ENCODE measurements at places on chromosomes 2 and 18.
A peak's percentile ranks its signal among the peaks of the same experiment; 100 is the strongest.

GRCh38 chr2:20762945-20763683 lies 59.8 kb downstream of the LDAH start:
- no peak for DNase-seq

DNA sequence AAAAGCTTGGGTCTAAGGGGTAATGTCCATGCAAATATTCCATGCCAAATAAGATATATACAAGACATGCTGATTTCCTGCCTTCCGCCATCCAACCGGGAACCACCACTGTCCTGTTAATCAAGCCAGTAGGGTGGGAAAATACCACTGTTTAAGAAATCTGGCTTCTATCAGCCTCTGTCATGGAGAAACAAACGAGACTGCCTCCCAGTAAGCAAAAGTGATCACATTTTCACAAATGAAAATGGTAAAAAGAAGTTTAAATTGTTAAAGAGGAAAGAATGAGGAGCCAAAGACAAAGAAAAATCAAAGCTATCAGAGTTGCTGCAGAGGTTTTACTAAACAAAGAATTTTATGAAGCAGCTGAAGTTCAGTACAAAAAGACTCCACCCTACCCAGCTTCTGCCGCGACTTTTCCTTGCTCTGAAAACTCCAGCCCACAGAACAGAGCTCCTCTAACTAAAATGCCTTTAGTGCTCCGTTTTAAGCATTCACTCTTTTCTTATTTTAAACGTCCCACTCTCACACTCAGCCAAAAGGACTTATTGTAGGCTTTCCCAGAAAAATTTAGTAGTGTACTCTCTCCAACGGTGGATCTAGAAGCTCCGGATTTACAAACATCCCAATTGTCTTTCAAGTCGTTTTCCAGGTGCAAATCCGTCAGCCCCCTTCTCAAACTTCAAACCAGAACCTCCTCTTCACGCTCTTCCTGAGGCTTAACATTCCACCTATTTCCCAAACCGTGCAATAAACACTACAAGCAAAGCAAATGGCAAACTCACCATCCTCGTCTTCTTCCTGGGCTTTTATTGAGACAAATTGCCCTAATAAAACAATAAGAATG lies 613 bp downstream of the COL5A2 start:
- DNase-seq = peak; percentile 60

- no peak for DNase-seq
Observed at GRCh38 chr2:218679119-218679518, 7.2 kb downstream of the STK36 start.

- DNase-seq = no peak
Observed at GRCh38 chr2:240127191-240127750, 8.8 kb downstream of the COPS9 start.

GRCh38 chr2:179265082-179265510 lies 464 bp upstream of the SESTD1 start:
- DNase-seq = no peak

DNA sequence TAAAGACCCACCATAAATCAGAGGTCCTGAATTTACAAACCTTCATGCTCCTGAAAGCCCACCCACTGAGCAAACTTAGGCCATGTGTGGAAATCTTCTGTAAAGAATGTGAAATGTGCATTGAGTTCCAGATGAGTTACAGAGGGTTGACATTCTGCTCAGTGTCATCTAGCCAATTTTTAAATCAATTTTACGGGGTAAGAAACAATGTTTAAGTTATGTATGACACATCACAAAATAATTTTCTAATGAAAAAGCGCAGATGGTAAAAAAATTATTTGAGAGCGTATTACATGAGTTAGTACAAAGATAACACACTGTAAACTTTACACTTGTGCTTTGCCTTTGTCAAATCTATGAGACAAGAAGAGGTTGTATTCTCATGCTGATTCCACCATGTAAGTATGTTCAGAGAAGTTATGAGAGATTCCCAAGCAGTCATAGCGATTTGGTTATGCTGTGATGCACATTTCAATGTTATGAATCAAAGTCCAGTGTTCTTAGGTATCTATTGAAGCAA lies 446.3 kb downstream of the ADCYAP1 start:
- no peak for DNase-seq

GRCh38 chr2:118657466-118657865 lies 190.0 kb downstream of the EN1 start:
- no peak for DNase-seq

DNA sequence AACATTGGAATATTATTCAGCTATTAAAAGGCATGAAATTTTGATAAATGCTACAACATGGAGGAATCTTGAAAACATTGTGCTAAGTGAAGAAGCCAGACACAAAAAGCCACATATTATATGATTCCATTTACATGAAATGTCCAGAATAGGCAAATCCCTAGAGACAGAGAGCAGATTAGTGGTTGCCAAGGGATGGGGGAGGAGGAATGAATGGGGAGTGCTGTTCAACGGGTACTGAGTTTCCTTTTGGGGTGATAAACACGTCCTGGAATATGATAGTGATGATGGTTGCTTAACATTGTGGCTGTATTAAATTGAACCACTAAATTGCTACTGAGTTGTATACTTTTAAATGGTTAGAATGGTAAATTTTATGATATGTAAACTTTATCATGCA lies 8.9 kb upstream of the TWSG1 start:
- no peak for DNase-seq

GRCh38 chr18:13159579-13159978 lies 59.0 kb upstream of the LDLRAD4 start:
- DNase-seq = no peak

- DNase-seq = no peak
Observed at GRCh38 chr2:13110825-13111224, 394.1 kb downstream of the TRIB2 start.

GRCh38 chr2:105779394-105779793 lies 34.7 kb downstream of the NCK2 start:
- DNase-seq = peak; percentile 17

DNA sequence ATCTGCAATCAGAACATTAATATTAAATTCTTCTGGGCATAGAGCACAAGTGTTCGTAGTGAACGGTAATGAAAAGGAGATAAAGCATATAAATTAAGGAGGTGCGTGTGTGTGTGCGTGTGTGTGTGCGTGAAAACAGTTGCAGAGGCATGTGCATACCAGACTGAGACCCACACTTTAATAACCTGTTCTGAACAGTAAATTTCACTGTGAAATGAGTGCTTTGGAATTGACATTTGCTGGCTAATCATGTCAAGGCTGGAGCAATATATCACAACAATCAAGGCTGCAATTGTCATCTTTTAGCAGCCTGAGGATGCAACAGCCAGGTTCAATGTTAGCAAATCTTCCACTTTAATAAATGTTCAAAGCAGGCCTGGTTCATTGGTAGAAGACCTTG lies 57.9 kb downstream of the DCDC2C start:
- no peak for DNase-seq

DNA sequence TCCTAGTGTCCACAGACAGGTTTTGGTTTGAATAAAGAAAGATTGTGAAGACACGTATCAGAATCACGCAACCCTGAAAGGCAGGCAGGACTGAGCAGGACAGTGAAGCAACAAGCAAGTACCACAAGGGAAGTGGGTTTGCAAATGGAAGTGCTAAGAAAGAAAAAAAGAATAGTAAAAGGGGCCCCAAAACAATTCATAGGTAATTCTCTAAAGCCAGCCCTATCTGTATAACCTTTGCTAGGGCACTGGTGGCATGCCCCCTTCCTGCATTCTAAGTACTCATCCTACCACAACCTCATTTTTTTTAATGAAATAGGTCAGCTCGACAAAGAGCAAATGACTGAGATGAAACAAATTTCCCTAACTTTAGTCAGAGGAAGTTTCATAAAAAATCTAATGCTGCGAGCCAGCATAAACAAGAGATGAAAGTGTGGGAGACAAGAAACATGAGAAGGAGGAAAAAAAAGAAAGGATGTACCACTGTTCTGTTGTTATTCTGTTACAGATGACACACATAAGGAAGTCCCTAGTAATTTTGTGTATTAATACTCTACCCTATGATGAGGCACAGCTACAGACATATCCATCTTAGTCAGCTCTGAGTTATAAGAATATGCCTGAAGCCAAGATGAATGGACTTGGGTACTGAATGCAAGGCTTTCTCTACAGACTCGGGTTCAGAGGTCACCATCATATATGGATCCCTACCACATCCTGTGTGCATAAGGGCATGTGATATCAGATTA lies 32.2 kb downstream of the IKZF2 start:
- DNase-seq = no peak

- no peak for DNase-seq
Observed at GRCh38 chr2:62956651-62957050, 94.0 kb upstream of the OTX1 start.

DNA sequence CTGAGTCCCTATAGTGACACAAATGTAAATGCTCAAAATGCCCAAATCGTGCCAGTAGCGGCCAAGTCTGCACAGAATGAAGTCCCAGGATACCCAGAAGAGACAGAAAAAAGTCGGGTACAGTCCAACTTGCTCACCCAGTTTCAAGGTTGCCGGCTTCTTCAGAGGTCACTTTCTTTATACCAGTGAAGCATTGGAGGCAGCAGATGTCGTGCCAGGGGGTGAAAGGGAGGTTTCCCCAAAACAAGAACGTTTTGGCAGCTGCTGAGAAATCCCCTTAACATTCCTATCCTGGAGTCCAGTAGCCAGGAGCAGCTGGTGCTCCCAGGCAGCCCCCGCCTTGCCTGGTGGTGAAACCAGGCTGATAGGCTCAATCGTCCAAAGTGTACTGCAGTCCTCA lies 58.1 kb upstream of the MCFD2 start:
- no peak for DNase-seq

DNA sequence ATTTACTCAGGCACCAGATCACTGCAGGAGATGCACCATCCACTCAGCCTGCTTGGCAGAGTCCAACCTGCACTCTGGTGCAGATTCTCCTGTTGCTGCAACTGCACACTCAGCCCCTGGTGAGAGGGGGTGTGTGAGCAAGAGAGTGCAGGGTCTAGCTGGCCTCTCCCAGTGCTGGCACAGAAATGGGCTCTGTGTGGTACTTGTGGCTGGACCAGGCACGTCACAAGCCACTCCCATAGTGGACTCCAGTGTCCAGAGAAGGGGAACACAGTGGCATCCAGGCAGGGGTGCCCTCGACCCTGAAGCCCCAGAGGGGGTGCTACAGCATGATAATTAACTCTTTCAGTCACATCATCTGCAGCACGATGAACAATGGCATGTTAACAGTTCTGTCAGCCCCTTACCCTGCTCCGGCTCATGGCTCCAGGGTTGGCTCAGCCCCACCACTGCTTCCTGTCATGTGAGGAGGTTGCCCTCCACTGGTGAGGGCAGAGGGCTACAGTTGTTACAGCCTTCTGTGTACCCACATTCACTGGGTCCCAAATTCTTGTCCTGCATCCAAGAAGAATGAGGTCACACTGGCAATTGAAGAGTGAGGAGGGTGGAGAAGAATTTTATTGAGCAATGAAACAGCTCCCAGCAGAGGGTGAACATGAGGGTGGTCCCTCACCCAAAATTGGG lies 135.7 kb downstream of the EVA1A start:
- DNase-seq = no peak

DNA sequence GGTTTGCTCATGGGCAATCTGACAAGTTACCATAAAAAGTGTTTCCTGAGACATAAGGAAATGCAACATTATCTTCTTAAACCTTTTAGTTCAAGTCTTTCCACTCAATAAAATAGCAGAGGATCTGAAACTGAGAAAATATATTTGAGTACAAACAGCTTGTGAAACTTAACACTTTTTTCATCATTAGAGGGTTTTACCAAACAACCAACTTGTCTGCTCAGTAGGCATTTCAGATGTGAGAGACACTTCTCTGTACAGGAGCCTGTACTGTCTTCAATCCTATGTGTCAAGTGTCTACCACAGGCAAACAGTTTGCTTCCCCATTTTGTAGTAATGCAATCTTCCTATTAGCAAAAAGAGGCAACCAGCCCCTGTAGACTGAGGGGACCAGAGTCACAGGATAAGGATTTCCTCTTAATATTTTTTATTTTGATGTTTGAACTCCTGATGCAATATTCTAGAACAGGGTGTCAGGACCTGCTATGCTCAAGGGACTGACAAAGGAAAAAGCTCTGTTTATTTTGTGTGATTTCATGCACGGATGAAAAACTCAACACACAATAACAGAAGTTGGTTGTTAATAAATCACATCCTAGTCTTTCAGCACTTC lies 159.1 kb upstream of the LHCGR start:
- no peak for DNase-seq

DNA sequence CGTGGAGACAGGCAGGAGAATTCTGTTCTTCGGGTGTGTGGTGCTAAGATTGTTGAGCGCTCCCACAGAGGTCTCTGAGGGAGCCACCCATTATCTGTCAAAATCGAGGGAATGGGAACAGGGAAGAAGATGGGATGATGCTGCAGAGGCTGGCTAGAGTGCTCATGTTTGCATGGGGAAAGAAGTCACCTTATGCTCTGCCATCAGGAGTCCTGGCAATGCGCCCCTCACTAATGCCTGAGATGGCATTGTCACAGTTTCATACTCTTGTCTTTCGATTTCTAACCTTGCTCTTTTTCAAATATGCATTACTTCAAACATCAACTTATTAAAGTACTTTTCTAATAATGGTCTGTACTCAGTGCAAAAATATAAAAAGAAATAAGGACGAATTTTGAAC lies 463.3 kb upstream of the CELF4 start:
- no peak for DNase-seq

DNA sequence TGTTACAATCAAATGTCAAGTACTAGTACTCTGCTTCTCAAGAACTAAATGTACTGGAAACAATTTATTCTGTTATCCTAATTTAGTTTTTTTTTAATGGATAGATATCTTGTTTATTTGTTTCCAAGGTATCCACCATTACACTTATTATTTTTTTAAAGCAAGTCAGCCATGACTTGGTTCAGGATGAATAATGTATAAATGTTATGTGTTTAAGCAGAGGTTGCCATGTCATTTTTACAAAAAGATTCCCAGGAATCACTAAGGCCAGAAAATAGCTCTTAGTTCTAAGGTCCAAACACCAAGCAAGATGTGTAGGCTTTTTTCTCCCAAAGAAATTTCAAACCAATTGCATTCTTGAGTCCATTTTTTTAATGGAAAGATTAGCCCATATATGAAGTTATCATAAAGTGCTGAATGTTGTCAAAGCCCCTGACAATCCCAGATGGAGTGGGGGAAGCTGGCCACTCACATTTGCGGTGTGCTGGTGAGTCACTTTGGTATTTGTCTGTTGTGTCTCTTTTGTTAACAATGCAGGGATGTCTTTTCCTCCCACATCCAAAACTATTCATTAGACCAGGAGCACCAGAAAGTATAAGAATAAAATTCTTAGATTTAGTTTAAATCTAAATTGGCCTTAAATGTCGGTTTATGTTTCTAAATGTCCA lies 158.9 kb downstream of the COL6A3 start:
- DNase-seq = no peak

GRCh38 chr2:148948868-148949267 lies 73.8 kb downstream of the KIF5C start:
- no peak for DNase-seq

Data from right kidney (tissue), 9 donors.